ENCODE measurements at places on chromosomes 7 and 10.

GRCh38 chr7:42429339-42429738, 192.3 kb upstream of the GLI3 start:
- H3K36me3 ChIP-seq: no peaks in the 10 kb centered on the region
- peaks cover 6% of the 10 kb centered on the region for H3K27me3 ChIP-seq
- H3K4me3 ChIP-seq: no peak overlapping the region

- no peaks in the 10 kb centered on the region for H3K36me3 ChIP-seq
- no peak overlapping the region for H3K27ac ChIP-seq
- no peak for DNase-seq
Observed at GRCh38 chr10:20670579-20670978, 226.5 kb downstream of the NEBL start.

DNA sequence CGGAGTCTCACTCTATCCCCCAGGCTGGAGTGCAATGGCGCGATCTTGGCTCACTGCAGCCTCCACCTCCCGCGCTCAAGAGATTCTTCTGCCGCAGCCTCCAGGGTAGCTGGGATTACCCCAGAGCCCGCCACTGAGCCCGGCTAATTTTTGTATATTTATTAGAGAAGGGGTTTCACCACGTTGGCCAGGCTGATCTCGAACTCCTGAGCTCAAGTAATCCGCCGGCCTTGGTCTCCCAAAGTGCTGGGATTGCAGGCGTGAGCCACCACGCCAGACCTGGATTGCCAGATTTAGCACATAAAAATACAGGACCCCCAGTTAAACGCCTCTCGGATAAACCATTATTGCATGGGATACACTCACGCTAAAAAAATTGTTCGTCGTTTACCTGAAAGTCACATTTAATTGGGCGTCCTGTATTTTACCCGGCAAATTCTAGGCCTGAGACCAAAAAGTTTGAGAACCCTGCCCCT, 375 bp upstream of the GATAD1 start:
- H3K27ac ChIP-seq: peak overlapping the region; percentile 98
- no peak for DNase-seq
- H3K27me3 ChIP-seq: no peaks in the 10 kb centered on the region
- H3K36me3 ChIP-seq: no peaks in the 10 kb centered on the region

DNA sequence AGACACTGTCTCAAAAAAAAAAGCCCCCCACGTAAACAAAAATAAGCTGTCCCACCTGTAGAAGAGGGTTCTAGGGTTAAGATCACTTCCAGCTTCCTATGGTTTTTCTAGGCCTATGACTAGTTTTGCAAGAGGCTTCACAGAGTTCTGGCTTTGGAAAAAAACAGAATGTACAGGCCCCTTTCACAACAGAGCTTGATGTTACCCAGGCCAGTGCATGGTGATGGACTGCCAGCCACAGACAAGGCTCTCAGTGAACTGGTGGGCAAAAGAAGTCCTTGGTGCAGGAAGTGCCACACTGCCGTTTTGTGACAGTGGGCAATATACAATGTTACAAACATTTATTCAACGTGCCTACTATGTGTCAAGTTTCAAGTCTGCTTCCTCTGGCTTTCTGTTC, 18.3 kb upstream of the EFCAB10 start:
- DNase-seq: no peak
- no peak overlapping the region for H3K27ac ChIP-seq
- no peaks in the 10 kb centered on the region for H3K36me3 ChIP-seq
- peaks cover 5% of the 10 kb centered on the region for H3K27me3 ChIP-seq

DNA sequence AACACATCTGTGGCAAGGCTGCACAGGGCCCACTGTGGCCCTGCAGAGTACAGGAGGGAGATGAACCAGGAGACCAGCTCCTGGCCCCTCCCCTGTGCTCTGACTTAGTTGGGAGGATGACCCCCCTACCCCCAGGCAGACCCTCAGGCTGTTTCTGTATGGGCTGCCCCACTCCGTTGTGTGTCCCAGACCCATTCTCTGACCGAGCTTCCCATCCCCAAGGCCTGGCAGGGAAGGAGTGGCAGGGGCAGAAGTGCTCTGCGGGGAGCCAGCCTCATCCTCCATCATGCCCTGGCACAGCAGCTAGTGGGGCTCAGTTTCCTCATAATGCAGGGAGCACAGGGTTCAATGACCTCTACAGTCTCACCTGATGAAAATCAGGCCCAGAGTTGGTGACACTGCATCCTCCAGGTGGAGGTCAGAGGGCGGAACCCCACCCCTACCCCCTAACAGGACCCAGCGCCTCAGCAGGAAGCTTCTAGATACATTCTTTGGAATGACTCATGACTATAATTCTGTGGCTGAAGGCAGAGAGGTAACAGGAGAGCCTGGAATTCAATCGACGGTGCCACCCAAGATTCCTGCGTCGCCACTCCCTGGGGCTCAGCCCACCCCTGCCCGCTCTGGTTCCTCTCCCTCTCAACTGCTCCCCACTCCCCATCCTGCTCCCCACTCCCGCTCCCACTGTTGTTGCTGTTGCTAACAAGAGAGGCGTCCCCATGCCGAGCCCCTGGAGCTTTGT, 18.2 kb downstream of the PODXL start:
- no peak overlapping the region for H3K27ac ChIP-seq
- no peaks in the 10 kb centered on the region for H3K27me3 ChIP-seq
- H3K4me3 ChIP-seq: no peak overlapping the region
- no peak for DNase-seq
- no peaks in the 10 kb centered on the region for H3K36me3 ChIP-seq
- peaks cover 2% of the 10 kb centered on the region for H3K4me1 ChIP-seq

DNA sequence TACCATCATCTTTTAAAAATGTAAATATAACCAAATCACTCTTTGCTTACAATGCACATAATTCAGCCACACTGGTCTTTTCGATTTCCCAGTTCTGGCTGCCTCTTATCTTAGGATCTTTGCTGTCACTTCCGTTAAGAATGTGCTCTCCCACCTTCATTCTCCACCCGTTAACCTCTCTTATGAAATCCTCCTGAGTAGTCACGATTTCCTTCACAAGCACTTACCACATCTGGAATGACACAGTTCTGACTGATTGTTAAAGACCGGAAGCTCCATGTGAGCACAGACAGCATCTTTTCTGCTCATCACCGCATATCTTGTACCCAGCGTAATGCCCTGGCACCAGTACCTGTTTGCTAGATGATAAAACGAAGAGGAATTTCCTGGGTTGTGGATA, 84.3 kb downstream of the CUL2 start:
- H3K27me3 ChIP-seq: no peaks in the 10 kb centered on the region
- H3K27ac ChIP-seq: no peak overlapping the region
- H3K36me3 ChIP-seq: peaks cover 3% of the 10 kb centered on the region
- DNase-seq: no peak

GRCh38 chr7:94656925-94657731, 1.2 kb upstream of the SGCE start:
- H3K4me1 ChIP-seq: peaks cover 14% of the 10 kb centered on the region
- H3K27ac ChIP-seq: peak overlapping the region; percentile 80
- no peaks in the 10 kb centered on the region for H3K36me3 ChIP-seq

- peaks cover 35% of the 10 kb centered on the region for H3K4me1 ChIP-seq
- no peak overlapping the region for H3K27ac ChIP-seq
- H3K4me3 ChIP-seq: no peak overlapping the region
- H3K36me3 ChIP-seq: peaks cover 2% of the 10 kb centered on the region
- no peak for DNase-seq
- no peaks in the 10 kb centered on the region for H3K27me3 ChIP-seq
Observed at GRCh38 chr7:104986628-104987259, 27.3 kb upstream of the KMT2E start.

DNA sequence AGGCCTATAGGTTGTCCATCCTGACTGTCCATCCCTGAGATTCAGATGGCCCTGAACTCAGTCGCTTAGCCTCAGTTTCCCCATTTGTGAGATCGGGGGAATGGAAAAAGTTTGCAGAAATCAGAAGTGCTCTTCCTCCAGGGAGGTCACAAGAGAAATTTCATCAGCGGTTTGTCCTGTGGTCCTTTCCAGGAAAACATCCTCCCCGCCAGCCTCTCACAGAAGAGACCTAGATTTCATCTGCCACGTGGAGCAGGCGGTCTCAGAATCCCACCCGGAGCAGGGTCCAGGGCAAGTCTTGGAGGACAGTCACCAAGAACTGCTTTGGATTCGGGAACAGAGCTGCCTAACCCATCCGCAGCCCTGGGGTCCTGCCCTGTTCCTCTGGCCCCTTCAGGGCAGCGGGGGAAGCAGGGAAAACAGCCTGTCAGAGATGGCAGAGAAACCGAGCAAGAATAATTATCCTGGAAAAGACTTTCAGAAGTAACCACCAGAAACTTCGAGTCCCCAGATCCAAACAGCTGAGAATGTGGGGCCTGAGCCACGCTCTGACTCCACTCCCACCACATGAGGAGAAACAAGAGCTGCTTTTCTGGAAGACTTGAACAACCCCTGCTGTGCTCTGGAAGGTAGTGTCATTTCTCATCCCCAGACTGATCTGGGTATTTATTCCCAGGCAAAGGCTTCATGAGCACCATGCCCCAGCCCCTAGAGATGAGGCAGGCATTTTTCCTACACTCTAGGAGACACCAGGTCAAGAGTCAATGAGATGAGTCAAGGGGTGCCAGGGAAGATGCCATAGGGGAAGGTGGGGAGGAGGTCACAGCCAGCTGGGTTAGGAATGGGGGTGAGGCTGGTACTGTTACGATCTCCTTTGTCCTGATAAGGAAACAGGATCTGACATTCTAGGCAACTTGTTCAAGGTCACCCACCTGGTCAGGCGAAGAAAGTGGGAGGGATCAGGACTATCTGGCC, 1.1 kb upstream of the TNS3 start:
- no peak overlapping the region for H3K4me3 ChIP-seq
- no peaks in the 10 kb centered on the region for H3K36me3 ChIP-seq
- peaks cover 21% of the 10 kb centered on the region for H3K27me3 ChIP-seq
- no peaks in the 10 kb centered on the region for H3K4me1 ChIP-seq

- no peaks in the 10 kb centered on the region for H3K27me3 ChIP-seq
- H3K27ac ChIP-seq: no peak overlapping the region
- no peak for DNase-seq
- peaks cover 6% of the 10 kb centered on the region for H3K36me3 ChIP-seq
- no peak overlapping the region for H3K4me3 ChIP-seq
- H3K4me1 ChIP-seq: peaks cover 6% of the 10 kb centered on the region
Observed at GRCh38 chr10:132690821-132691610, 94.9 kb downstream of the NKX6-2 start.

DNA sequence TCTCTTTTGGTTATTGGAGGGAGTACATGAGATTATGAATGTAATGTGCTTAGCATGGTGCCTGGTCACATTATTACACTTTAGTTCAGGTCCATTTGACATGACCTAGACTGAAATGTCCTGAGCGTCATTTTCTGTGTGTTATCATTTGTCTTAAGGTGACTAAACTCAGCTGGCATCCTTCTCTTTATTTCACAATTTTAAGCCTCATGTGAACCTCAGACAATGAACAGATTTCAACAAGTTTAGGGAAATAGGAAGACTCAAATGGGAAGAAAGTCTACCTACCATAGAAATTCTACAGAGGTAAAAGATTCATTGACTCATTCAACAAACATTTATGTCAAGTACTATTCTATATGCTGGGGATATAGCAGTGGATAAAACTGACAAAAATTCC, 70.2 kb upstream of the EXOC6 start:
- no peak for DNase-seq
- H3K4me3 ChIP-seq: no peak overlapping the region
- H3K27me3 ChIP-seq: peaks cover 43% of the 10 kb centered on the region
- no peak overlapping the region for H3K27ac ChIP-seq
- H3K4me1 ChIP-seq: peaks cover 6% of the 10 kb centered on the region
- H3K36me3 ChIP-seq: peaks cover 2% of the 10 kb centered on the region

DNA sequence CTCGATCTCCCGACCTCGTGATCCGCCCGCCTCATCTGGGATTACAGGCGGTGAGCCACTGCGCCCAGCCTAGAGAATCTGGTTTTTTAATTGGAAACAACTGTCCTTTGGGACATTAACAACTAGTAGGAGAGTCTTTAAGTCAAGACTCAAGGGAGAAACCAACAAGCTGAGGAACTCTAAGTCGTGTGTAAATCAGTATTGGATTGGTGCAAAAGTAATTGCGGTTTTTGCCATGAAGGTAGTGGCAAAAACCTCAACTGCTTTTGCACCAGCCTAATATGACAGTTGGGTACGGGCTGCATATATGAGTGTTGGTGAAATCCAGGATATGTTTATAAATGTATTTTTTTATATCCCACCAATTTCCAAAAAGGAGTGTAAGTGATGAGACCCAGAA, 113.9 kb upstream of the PLXNA4 start:
- no peak for DNase-seq
- no peaks in the 10 kb centered on the region for H3K36me3 ChIP-seq
- H3K4me3 ChIP-seq: no peak overlapping the region
- no peak overlapping the region for H3K27ac ChIP-seq

DNA sequence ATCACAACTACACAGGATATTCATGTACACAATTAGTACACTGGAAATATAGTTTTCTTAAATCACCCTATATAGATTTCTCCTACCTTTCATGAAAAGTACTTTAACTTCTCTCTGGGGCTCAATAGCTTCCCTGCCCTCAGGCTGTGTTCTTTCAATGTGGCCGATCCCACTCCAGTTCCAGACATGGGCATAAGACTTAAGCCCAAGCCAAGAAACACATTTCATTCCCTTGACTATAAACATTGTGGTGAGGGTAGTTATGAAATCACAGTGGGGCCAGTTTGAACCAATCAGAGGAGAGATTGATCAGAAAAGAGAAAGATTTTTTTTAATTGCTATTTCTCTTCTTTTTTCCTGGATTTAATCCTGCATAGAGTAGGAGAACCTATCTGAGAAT, 904.6 kb upstream of the SORCS1 start:
- H3K4me3 ChIP-seq: no peak overlapping the region
- no peak for DNase-seq
- no peak overlapping the region for H3K27ac ChIP-seq
- no peaks in the 10 kb centered on the region for H3K36me3 ChIP-seq

DNA sequence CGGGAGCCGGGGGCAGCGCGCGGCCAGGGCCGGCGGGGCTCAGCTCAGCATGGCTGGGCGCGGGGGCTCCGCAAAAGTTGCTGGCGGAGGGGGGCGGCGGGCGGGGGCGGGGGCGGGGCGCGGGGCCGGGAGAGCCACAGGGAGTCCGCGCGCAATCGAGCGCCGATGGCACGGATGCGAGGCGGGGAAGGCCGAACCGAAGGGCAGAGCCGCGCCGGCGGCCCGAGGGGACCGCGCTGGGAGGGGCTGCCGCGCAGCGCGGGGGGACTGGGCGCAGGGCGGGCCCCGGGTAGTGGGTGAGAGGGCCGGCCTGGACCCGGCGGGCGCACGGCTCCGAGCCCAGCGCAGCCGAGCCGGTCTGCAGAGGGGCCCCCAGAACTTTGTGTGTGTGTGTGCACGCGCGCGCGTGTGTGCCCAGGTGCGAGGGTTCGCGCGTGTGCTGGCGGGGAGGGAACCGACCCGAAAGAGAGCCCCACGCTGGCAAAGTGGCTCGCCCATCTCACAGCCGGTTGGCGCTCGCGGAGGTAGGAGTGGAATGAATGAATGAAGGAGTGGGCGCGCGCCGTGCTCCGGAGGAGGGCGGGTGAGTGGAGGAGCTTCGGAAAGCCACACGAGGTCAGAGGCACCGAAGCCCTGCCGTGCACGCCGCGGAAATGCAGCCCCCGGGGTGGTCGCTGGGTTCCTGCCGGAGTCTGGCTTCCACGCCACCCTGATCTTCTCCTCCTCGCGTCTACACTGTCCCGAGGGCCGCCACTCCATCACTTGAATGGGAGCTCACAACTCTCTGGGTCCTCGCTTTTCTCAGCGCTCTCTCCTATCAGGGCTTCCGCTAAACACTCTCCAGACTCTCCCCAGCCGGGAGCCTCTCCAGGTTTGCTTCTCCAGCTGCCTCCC, at the start of gene HIPK2:
Gene HIPK2, minus strand, starts transcription at position 51 of the 894 bp plus-strand sequence. CDS start 375 bp downstream, outside the sequence.
- peak; percentile 62 for DNase-seq
- peaks cover 21% of the 10 kb centered on the region for H3K27me3 ChIP-seq
- H3K4me3 ChIP-seq: peak within 1 kb of the TSS; percentile 99
- H3K27ac ChIP-seq: peak within 1 kb of the TSS; percentile 99
- H3K36me3 ChIP-seq: peaks cover 6% of the 10 kb centered on the region
- peaks cover 44% of the 10 kb centered on the region for H3K4me1 ChIP-seq

GRCh38 chr10:132957131-132957530, 14.8 kb upstream of the CFAP46 start:
- no peaks in the 10 kb centered on the region for H3K4me1 ChIP-seq
- H3K4me3 ChIP-seq: no peak overlapping the region
- no peak for DNase-seq
- H3K27me3 ChIP-seq: peaks cover 23% of the 10 kb centered on the region
